ENCODE measurements at places on chromosomes 13 and 19.

DNA sequence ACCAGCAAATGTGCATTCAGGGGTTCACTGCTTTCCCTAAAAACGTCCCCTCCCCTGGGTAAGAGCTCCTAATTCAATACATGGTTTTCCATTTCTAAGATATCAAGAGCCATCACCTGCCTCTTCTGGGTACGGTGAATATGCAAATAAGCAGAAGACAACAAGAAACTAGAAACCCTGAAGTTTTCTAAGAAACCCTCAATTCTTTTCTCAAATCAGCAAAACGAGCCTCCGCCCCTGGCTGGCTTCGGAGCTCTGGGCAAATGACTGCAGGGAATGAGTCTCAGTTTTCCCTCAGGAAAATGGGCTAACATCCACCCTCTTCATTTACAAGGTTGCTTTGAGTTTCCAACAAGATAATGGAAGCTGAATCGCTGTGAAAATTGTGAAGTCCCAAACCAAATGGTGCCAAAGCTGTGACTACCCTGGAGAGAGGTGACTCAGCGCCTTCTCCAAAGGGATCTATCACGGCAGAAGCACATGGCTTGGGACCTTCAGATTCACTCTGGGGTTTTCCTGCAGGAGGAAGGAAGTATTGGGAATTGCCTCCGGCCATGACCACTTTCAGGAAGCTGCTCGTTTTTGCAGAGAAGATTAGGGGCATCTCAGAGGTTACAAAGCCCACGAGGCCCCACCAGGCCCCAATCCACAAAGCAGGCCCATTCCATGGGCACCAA lies 26.6 kb downstream of the KLF2 start:
- no peak overlapping the region for H3K27ac ChIP-seq
- peaks cover 15% of the 10 kb centered on the region for H3K27me3 ChIP-seq
- H3K4me3 ChIP-seq, result no peak overlapping the region
- DNase-seq, result no peak
- peaks cover 27% of the 10 kb centered on the region for H3K4me1 ChIP-seq
- H3K36me3 ChIP-seq, result peaks cover 28% of the 10 kb centered on the region

GRCh38 chr13:34931572-34931971 lies 10.5 kb upstream of the NBEA start:
- H3K36me3 ChIP-seq, result no peaks in the 10 kb centered on the region
- H3K27me3 ChIP-seq, result peaks cover 5% of the 10 kb centered on the region
- H3K4me1 ChIP-seq, result no peaks in the 10 kb centered on the region

- no peak overlapping the region for H3K27ac ChIP-seq
- no peak for DNase-seq
- no peaks in the 10 kb centered on the region for H3K36me3 ChIP-seq
- peaks cover 3% of the 10 kb centered on the region for H3K27me3 ChIP-seq
- H3K4me1 ChIP-seq, result no peaks in the 10 kb centered on the region
These were observed 58.9 kb downstream of the RAP2A start for GRCh38 chr13:97492684-97493371.

- peaks cover 14% of the 10 kb centered on the region for H3K27me3 ChIP-seq
- H3K4me1 ChIP-seq, result no peaks in the 10 kb centered on the region
- H3K27ac ChIP-seq, result no peak overlapping the region
- H3K36me3 ChIP-seq, result no peaks in the 10 kb centered on the region
- DNase-seq, result no peak
These were observed 293.6 kb downstream of the DNAJC15 start for GRCh38 chr13:43316946-43317353.

DNA sequence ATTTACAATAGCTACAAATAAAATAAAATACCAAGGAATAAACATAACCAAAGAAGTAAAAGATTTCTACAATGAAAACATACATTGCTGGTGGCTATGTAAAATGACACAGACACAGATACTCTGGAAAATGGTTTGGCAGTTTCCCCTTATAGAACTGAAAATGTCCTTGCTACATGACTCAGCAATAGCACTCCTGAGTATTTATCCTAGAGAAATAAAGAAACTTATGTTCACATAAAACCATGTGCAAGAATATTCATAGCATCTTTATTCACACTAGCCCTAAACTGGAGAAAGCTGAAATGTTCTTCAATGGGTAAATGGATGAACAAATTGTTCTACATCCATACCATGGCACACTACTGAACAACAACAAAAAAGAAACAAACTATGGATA lies 100.2 kb upstream of the RFC3 start:
- DNase-seq, result no peak
- no peak overlapping the region for H3K4me3 ChIP-seq
- H3K27me3 ChIP-seq, result no peaks in the 10 kb centered on the region
- no peak overlapping the region for H3K27ac ChIP-seq
- H3K36me3 ChIP-seq, result no peaks in the 10 kb centered on the region

- no peaks in the 10 kb centered on the region for H3K36me3 ChIP-seq
- no peak within 1 kb of the TSS for H3K4me3 ChIP-seq
- H3K27me3 ChIP-seq, result peaks cover 37% of the 10 kb centered on the region
These were observed at the start of gene TEAD2 for GRCh38 chr19:49362048-49362928. TEAD2 (minus strand) TSS chr19:49362416; CDS start chr19:49360075, 2,341 bp downstream.

DNA sequence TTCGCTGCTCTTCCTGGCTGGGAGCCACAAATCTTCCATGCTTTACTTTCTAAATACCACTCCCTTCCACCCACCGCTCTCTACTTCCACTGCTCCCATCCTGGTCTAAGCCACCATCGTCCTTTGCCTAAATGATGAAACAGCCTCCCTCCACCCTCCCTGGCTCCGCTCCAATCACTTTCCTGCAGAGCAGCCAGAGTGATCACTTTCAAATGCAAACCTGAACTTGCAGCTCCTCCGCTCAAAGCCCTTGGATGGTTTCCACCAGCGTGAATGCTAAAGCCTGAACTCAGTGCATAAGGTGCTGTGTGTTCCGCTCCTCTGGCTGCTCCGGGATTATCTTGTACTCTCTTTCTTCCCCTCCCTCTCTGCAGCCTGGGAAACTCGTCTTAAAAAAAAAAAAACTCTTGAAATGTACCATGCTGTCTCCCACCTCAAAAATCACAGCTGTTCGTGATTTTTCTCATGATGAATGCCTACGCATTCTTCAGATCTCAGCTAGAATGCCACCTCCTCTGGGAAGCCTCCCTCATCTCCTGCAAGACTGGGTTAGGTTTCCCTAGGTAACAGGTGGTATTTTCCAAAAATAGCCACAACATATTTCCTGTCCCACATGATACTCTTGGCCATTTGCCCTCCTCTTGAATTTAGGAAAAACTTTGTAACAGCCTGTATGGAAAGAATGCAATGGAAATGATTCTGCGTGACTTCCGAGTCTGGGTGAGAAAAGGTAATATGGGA lies 3.7 kb upstream of the SIN3B start:
- no peak for DNase-seq
- H3K4me1 ChIP-seq, result peaks cover 20% of the 10 kb centered on the region
- peaks cover under 1% of the 10 kb centered on the region for H3K36me3 ChIP-seq
- H3K4me3 ChIP-seq, result peak overlapping the region; percentile 59

DNA sequence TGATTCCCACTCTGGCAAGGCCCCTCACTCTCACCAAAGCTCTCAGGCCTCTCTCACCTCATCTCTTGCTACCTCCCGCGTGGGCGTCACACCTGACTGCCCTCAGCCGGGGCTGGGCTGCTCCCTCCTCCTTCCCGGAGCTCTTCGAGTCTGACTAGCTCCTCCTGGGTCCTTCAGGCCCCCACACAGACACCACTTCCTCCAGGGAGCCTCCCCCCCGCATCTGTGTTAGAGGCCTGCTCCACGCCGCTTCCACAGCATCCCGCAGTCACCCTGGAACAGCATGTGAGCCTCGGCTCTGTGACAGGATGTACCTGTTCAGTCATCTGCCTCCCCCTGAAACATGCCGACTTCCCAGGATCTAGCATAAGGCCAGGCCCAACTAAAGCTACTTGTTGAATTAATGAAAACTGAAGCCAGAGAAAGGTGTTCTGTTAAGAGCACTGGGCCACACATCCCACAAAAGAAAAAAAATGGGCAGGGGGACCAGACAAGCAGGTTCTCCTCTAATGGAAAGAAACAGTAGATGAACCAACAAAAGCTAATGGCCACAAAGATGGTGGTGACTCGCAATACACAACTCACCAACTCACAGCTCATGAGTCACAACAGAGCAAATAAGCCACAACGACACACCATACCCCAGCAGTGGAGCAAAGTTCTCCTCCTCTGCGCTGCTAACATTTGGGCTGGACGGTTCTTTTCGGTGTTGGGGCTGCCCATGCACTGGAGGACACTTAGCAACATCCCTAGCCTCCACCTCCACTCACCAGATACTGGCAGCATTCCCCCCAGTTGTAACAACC lies 3.0 kb downstream of the PPP6R1 start:
- no peaks in the 10 kb centered on the region for H3K27me3 ChIP-seq
- H3K36me3 ChIP-seq, result peaks cover 52% of the 10 kb centered on the region
- peak; percentile 27 for DNase-seq
- H3K27ac ChIP-seq, result peak overlapping the region; percentile 94
- H3K4me3 ChIP-seq, result peak overlapping the region; percentile 92
- peaks cover 66% of the 10 kb centered on the region for H3K4me1 ChIP-seq

DNA sequence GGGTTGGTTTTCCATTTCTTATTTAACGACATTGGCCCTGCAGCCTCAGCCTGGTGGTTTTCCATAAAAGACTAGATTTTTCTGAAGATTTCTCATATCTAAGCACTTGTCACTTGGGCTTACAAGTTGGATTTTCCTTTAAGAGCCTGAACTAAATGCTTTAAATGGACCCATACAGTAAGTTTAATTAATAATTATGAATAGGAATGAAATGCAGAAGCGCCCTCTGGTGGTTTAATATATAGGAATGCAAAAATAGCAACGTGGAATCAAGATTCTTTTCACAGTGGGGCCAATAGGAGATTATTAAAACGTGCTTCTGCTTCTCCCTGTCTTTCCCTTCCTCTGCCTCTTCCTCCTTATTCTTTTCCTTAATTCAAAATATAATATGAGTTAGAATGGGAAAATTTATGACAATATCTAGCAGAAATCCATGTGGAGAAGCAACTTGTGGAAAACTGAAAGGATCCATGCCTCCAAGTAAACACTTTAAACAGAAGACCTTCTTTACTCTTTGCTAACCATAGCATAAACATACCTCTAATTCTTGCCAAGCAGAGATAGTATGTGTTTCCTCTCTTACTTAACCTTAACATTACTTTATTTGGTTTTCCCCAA lies 324.0 kb downstream of the GPC5 start:
- H3K27ac ChIP-seq, result no peak overlapping the region
- H3K4me3 ChIP-seq, result no peak overlapping the region
- no peak for DNase-seq
- peaks cover 4% of the 10 kb centered on the region for H3K27me3 ChIP-seq
- H3K4me1 ChIP-seq, result peaks cover 7% of the 10 kb centered on the region
